ENCODE measurements at places on chromosomes 6 and 20.

- no peak for DNase-seq
These were observed 8.7 kb downstream of the ZNF335 start for GRCh38 chr20:45963059-45964005.

GRCh38 chr6:38215225-38215624, 395.7 kb downstream of the ZFAND3 start:
- DNase-seq = no peak

DNA sequence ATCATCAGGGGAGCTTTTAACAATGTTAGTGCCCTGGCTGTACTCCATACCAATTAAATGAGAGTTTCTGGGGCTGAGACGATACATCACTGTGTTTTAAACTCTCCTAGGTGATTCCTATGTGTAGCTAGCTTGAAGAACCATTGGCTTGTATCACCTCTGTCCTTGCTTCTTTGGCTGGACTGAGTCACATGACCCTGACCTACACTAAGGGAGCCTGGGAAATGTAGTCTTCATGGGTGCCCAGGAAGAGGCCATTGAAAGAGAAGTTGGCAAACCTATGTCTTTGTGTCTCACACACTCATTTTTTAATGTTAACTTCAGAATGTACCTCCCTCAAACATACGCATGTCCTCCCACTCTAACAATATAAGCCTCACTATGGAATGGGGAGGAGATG, 506.6 kb downstream of the DHX35 start:
- DNase-seq = no peak

DNA sequence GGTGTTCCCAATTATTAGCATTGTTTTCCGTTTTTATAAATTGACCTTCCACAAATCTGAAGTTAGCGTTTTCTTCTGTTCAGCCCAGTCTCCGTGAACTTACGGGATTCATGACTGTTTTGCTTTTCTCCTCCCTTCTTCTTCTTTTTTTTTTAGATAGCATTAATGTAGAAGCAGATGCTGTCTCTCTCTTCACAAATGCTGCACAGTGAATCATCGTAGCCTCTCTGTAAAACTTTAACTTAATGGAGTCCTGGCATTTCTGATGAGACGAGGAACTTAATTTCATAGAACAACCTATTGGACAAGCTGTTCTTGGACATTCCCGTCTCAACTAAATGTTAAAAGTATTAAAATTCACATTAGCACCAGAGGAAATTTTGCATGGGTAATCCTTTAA, 138.0 kb upstream of the EEF1E1 start:
- no peak for DNase-seq

- DNase-seq = no peak
These were observed 81.5 kb downstream of the RTN4IP1 start for GRCh38 chr6:106547601-106548453.

- peak; percentile 23 for DNase-seq
These were observed at the start of gene NPEPL1 for GRCh38 chr20:58692579-58693225. Gene NPEPL1 (plus strand): TSS chr20:58692800. CDS start chr20:58692901, 101 bp downstream.

- no peak for DNase-seq
These were observed 16.6 kb downstream of the LAMA2 start for GRCh38 chr6:128899341-128900050.

DNA sequence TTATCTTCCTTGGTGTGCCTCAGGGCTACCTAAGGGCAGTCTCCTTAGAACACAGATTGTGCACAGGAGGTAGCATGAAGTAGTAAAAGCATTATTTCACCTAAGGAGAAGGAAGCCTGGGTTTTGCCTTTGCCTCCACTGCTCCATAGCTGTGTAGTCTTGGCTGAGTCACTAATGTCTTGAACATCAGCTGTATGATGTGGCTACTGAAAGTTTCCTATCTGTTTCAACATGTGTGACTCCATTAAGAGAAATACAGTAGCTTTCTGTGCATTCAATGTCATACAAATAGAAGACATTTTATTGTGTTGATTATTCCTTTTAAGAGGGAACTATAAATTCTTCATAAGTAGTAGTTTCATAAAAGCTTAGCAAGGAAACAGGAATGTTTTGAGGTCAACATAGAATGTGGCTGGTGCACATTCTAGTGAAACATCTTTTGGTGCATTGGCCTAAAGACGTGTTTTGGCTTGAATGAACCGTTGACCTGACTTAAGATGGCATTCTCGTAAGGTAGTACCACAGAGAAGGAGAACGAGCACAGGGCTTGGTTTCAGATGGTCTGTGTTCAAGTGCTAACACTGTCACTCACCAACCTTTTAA, 70.6 kb downstream of the CTNNBL1 start:
- no peak for DNase-seq

DNA sequence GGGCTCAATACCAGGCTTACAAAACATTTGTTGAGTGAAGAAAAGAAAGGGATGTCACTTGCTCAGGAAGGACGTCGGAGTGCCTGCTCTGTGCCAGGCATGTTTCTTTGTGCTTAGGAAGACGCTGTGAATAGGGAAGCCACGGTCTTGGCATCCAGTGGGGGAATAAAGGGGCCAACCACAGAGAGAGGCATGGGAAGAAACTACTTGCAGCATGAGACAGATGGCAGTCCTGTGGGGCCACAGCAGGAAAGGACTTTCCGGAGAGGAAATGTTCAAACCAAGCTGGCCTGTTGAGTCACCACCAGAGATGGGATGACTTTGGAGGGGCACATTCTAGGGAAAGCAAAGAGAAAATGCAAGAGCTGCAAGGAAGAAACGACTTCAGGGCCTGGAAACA, 173.2 kb downstream of the CDH26 start:
- DNase-seq = no peak

DNA sequence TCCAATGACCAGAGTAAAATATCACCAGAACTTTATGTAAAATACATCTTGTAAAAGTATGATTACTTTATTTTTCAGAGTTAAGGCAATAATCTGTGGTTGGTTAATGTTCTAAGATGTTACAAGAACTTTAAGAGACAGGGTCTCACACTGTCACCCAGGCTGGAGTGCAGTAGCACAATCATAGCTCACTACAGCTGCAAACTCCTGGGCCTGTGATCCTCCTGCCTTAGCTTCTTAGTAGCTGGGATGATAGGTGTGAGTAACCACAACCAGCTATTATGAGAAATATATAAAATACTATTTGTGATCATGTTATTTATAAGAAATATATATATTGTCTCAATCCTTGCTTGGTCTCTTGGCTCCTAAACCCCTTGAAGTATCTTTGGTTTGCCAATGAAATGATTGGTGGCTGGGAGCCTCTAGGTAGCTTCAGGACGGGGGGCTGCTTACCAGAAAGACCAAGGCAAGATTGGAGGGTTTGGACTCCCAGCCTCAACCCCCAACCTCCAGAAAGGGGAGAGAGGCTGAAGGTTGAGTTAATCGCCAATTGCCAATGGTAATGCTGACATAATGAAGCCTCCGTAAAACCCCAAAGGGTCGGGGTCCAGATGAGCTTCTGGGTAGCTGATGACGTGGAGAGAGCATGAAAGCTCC, 15.4 kb downstream of the SOD2 start:
- no peak for DNase-seq

- no peak for DNase-seq
These were observed 45.7 kb upstream of the TMEM181 start for GRCh38 chr6:158514176-158514575.

- no peak for DNase-seq
These were observed 375.5 kb downstream of the PKHD1 start for GRCh38 chr6:51711876-51712275.

GRCh38 chr6:12178521-12178920, 111.6 kb upstream of the EDN1 start:
- DNase-seq = no peak

DNA sequence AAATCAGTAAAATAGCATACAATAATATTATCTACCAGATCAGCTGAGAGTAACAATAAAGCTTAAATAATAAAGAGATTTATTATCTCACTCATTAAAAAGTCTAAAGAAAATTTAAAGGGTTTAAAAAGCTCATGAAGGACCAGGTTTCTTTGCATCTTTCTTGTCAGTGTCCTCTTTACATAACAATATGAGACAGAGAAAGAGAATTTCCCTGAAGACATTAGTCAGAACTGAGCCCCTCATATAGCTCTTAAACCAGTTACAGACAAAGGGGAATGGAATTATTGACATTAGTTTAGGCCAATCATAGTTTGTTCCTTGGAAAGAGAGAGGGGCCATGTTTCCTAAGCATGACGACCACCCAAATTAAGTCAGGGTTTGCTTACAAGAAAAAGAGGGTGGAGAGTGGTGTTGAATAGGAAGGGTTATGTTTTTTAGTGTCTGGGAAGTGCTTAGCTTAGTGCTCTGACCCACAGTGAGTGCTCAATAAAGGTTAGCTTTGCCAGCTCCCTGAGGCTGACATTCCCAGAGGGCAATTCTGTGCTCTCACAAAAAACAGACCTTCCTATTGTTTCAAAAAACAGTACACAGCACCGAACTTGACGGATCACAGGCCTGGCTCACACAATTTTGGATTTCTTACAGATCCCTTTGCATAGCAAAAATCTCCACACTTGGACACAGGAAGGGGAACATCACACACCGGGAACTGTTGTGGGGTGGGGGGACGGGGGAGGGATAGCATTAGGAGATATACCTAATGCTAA, 3.6 kb upstream of the PLCB1 start:
- DNase-seq = no peak

- DNase-seq = no peak
These were observed 113.5 kb upstream of the SGK1 start for GRCh38 chr6:134431421-134431859.

Measured in substantia nigra (tissue), 51 donors.